A549 (cell line): ENCODE measurements at places on chromosomes 12 and 14.
A peak's percentile ranks its signal among the peaks of the same experiment; 100 is the strongest.

DNA sequence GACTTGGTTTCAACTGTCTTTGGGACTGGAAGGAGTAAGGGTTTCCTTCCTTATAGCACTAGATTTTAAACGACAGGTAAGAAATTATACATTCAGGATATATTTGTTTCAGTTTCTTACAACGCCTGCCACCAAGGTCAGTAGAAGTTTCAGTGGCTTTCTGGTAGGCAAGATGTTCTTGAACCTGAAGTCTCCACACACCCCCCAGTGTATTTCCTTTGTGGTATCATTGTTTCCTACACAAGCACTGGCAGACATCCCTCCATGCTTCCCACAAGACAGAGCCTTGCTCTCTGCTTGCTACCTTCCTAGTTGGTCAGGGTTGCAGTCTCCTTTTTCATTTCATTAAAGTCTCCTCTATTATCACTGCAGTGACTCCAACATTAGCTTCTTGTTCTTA, 283.1 kb downstream of the FLRT2 start:
- DNase-seq = no peak

DNA sequence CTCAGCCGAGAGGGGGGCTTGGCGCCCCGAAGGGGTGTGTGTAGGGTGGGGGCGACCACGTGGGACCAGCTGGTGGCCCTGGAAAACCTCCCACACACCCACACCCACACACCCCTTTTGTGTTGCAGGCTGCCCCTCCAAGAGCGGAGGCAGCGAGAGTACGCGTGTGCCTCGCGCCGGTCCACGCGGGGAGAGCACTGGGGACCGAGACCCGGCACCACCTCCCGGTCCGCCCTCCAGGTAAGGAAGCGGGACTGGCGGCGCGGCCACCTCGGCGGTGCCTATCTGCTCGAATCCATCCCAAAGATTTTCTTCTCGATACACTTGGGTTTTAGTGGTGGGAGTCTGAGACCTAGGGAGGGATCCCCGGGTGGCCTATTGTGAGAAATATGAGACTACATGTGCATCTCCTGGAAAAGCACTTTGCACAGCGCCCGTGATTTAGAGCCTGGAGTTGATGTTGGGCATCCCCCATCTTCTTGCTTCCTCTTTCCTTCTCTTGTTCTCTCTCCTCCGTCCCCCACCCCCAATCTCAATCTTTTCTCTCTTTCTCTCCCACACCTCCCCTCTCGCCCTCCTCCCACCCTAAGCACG, 393 bp downstream of the SYT1 start:
- DNase-seq = no peak

DNA sequence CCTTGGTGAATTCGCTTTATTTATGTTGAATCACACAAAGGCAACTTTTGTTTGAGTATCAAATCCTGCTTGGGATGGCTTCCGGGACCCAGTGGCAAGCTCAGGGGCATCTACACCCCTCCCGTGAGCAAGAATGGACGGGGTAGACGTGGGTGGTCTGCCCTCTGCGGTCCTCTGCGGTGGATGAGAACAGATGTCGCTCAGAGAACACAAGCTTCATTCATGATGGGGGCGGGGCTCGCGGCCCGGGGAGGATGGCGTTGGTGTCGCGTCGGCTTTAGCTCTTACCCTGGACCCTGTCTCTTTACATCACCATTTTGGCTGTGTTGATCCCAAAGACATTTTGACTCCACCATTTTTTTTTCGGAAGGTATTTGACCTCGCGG, 158.5 kb upstream of the RTL1 start:
- no peak for DNase-seq

GRCh38 chr14:59356312-59356711, 108.9 kb downstream of the GPR135 start:
- DNase-seq = no peak

- DNase-seq = no peak
Observed at GRCh38 chr14:68686205-68686465, 106.7 kb downstream of the ZFP36L1 start.

- no peak for DNase-seq
Observed at GRCh38 chr12:57219993-57220754, 3.6 kb downstream of the NXPH4 start.

DNA sequence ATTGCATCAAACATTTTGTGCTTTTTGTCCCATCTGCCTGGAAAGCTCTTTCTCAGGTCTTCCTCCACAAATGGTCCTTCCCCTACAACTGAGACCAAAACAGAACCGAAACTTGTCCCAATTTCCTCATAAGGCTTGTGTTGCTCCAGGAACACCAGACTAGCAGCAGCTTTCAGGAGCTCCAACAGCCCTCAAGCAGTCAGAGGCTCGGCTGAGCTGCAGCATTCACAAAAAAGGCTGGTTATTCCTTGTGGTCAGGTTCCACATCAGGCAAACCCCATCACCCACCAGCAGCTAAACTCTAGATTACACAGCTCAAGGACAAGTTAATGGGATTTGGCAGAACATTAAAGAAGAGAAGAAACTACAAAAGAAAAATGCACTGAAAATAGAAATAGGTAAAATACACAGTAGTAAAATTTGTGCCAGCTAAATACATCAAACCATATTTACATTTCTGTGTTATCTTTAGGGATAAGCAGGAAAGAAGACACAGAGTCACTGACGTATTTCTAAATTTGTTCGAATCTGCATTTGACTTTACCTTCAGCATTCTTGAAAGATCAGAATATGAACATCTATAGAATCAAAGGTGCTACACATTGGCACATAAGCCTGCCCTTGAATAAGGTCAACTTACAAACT, 141.2 kb downstream of the STXBP6 start:
- no peak for DNase-seq

GRCh38 chr14:35405304-35405996, 901 bp upstream of the NFKBIA start:
- no peak for DNase-seq

DNA sequence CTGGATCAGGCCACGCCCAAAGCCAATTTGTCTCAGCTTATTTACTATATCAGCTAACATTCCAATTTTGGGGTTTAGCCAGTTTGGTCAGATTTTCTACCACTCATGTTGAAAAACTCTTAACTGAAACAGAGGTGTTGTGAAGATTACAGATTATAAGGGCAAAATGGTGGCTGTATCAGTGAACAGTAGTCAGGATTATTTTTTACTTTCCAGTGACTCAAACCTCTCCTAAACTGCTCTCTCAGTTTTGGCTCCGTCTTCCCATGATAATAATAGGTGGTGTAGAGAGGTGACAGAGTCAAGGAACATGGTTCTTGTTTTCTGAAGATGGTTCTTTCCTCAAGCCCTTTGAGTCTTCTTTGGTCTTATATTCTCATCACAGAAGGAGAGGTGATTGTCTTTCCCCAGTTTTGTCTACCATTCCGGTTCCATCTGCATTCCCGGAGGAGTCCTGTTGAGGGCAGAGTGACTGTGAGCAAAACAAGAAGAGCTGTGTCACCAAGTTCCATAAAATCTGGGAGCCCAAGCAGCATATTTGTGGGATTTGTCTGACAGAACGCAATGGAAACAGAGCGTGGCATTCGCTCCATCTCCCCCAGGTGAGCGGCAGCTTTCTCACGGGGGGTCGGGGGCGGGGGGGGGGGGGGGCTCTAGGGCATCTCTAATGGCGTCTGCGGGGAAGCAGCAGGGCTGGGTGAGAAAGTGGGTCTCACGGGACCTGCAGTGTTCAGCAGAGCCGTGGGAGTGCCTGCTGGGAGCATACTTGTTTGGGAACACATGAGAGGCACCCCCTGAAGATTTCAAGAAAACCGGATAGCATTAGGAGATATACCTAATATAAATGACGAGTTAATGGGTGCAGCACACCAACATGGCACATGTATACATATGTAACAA, 59.1 kb downstream of the TBC1D30 start:
- DNase-seq = peak; percentile 27

DNA sequence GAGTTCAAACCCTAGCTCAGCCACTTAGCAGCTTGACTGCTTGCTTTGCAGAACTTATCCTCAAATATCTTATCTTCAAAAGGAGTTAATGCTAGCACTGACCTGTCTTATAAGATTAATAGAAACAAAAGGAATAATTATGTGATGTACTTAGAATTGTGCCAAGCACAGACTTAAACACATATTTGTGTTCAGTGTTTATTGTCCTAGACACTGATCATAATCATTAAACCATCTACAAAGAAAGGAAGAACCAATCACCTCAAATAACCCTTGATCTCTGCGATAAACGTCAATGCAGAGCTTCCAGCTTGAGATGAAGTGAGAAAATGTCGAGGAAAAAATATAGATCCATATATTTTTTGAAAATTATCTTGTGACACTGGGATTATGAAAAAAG, 73.1 kb downstream of the ATXN7L3B start:
- no peak for DNase-seq

- DNase-seq = no peak
Observed at GRCh38 chr14:68020999-68021663, 201.6 kb downstream of the RAD51B start.

DNA sequence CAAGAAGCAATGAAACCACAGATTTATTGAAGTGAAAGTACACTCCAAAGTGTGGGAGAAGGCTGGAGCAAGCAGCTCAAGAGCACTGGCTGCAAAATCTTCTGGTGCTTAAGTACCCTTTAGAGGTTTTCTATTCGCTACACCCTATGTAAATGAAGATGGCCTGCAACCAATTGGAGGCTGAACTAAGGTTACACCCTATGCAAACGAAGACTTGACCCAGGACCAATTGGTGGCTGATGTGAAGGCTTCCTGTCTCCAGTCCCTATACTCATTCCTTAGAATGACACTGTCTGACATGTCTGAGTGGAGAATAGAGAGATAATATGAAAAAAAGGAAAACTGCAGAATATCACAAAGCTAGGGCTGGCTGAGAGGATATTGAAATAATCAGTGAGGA, 57.2 kb downstream of the ALG10B start:
- no peak for DNase-seq

GRCh38 chr12:2583642-2584401, 210.9 kb upstream of the FKBP4 start:
- no peak for DNase-seq

DNA sequence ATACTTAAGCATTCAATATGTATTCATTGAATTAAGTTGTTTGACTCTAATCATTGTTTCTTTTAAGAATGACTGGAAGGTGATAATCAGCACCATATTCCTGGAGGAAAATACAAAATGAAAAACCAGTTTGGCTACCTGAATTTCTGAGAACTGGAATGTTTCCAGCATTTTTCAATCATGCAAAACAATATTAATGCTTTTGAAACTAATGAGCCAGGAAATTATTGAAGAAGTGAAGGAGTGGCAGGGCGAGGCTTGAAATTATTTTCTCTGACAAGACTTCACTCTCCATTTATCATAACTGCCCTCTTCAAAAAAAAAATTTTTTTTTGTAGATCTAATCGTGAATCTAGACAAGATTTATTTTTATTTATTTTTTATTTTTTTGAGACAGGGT, 19.0 kb downstream of the TMEM19 start:
- DNase-seq = no peak

DNA sequence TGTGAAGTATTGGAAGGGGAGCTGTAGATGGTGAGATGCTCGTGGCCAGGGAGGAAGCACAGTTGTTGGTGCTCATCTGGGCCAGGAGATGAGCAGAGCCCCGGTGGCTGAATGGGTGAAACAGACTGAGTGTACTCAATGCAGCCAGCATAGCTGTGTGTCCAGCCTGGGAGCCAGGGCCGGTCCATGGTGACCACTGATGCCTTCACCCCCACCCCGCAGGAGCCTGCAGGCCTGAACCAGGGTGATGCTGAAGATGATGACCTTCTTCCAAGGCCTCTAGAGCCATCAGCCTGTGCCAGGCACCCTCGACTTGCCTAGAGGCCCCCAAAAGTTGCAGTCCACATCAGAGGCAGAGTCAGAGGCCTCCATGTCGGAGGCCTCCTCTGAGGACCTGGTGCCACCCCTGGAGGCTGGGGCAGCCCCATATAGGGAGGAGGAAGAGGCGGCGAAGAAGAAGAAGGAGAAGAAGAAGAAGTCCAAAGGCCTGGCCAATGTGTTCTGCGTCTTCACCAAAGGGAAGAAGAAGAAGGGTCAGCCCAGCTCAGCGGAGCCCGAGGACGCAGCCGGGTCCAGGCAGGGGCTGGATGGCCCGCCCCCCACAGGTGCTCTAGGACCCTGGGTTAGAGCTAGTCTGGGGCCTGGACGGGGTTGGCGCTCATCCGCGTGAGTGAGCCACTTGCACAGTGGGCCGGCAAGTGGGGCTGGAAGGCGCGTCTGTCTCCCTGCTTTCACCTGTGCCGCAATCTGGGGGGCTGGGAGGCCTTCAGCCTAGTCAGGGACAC, 3.0 kb downstream of the TNFAIP2 start:
- DNase-seq = no peak

GRCh38 chr14:75184039-75184438, 7.6 kb upstream of the TMED10 start:
- DNase-seq = no peak

- DNase-seq = no peak
Observed at GRCh38 chr14:104428860-104429259, 150.7 kb upstream of the C14orf180 start.

DNA sequence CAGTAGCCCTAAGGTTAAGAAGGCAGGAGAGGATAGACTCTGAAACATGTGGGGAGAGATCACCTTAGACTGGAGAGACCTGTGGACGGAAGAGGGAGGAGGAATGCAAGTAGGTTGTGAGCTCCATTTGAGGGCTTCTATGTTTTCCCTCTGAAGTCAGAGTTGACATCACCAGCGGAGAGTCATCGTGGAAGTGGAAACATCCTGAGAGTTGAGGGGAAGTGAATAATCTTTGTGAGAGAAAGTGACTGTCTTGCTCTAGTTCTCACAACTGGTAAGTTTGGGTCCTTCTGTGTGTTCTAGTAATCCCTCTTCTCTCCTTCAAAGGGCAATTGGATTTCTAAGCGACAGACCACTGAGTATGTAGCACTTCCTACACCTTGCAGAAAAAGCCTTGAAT, 103.6 kb upstream of the CCND2 start:
- DNase-seq = no peak

DNA sequence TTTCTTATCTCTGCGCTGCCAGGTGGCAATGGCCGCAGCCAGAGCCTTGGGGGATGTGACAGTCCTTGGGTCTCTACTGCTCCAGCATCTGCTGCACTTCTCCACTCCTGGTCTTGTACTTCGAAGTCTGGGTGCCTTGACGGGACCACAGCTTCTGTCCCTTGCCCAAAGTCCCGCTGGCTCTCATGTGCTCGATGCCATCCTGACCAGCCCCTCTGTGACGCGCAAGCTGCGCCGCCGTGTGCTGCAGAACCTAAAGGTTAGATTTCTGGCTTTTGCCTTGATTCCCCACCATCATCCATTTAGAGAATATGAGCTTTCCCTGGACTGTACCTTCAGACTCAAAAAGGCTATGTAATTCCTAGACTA, 3.8 kb downstream of the CIDEB start:
- DNase-seq = no peak
